Mucosa of descending colon (tissue), 3 donors: ENCODE measurements at places on chromosomes 7 and 10.
A peak's percentile ranks its signal among the peaks of the same experiment; 100 is the strongest.

DNA sequence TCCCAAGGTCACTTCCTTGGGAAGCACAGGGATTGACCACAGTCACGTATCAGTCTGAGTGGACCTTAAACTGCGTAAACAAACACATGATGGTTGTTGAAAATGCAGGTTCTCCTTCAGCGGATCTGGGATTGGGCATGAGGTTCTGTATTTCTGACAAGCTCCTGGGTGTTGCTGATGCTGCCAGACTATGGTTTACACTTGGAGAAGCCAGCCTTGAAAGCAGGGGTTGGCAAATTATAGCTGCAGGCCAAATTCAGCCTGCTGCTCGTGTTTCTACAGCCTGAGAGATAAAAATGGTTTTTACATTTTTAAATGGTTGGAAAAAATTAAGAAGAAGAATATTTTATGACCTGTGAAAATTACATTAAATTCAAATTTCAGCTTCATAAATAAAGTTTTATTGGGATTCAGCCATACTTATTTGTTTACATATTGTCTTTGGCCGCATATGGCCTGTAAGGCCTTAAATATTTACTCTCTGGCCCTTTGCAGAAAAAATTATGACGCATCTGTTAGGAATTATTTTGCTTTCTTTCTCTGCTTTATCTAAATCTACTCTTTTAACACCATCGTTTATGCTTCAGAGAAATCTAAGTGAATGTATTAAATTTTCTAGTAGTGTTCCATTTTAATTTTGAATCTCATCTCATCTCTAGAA lies 109.6 kb downstream of the SH2D4B start:
- DNase-seq, result no peak

GRCh38 chr10:22464966-22465629 lies 119.8 kb downstream of the SPAG6 start:
- DNase-seq, result no peak

GRCh38 chr7:96667026-96667425 lies 42.6 kb downstream of the SEM1 start:
- DNase-seq, result no peak

DNA sequence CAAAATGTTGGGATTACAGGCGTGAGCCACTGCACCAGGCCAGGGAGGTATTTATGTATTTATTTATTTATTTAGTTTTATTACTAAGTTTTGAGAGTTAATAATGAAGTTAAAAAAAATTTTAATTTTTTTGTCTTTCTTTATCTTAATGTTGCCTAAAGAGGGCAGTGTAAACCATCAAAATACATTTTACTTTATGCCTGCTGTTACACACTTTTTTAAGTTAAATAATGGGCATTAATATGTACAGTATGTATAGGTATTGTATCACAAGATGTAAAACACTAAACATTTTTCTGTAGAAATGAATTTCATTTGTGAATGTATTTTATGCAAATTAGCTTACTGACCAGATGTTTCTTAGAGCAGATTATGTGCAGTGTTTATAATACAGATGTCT lies 129.4 kb downstream of the AASS start:
- DNase-seq, result no peak

DNA sequence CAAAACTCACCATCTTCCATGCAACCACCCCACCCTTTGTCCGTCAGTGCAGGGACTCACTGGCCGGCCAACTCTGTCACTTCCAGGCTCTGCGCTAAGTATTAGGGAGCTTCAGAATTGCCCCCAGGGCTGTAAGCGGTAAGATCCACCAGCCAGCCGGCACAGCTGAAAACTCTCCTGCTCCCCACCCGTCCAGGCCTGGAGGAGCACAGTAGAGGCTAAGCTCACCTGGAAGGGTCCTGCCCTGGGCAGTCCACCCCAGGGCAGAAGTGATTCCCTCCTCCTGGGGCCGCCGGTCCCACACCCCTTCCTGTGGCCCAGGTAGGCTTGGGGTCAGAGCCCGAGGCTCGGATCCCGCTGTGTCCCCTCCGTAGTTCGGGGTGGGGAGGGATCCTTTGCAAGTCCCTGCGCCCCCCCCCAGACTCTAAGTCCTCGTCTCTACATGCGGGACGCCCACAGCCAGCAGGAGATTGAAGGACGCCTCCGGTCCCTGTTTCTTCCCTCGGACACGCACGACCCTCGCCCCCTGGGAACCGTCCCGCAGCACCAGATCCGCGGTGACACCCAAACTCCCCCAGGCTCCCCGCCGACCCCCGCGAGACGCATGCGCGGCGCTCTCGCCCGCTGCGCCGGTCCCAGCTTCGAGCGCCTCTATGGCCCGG lies 138.9 kb downstream of the ARHGAP22 start:
- no peak for DNase-seq

GRCh38 chr10:89837165-89838043 lies 136.0 kb downstream of the KIF20B start:
- DNase-seq, result peak; percentile 69

DNA sequence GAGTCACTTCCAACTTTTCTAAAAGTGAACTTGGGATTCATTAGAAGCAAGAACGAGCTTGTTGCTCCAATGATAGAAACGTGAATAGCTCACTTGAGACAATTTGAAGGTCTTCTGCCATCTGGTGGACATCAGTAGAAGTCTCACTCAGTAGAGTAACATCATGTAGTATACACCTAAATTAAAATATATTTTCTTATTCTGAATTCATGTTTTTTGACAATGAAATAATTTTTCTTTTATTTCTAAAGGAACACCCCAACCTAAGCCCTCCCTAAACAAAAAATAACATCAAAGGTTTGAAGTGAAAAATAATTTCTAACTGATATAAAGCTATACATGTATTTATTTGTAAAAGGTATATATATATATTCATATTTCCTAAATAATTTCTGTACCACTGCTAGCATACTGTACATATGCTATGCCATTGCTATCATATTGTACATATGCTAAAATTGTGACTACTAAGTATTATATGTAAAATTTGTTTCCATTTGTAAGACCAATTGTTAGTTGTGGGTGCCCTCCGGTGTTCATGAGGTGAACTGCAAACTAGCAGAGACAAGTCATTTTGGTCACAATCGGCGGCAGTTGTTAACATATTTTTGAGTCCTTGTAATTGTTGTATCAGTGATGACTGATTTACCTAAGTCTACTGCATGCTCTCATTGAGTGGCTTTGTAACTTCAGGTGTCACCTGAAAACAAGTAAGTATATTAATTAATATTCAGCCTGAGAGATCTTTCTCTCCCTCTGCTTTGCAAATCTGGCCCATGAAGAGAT lies 121.9 kb downstream of the PTPRZ1 start:
- peak; percentile 36 for DNase-seq

- no peak for DNase-seq
Measured at GRCh38 chr7:150329331-150330120, 6.2 kb upstream of the ACTR3C start.

DNA sequence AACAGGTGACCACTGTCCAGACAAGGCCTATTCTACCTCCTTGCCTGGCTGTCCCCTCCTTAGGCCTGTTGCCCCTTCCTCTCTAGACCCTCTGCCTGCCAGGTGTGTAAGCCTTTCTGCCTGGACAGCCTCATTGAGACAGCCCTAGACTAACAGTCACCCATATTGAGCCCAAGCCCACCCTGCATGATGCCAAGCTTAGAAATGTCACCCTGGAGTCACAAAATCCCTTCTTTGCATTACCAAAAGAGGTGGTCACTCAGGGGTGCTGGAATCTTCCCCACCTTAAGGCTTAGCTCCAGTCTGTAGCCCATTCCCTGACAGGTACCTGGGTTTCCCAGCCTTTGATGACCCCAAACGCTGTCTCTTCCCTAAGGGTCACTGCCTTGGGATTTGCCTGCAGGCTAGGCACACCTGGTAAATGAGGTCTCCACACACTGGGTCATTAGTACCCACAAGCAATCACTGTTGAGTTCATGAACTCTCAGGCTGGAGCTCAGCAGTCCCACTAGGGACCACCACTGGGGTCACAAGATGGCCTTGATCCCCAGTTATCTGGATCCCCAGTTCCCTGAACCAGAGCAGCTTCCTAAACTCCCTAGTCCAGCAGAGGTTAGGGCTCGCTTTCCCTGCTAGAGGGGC lies 54.9 kb upstream of the CAMK2B start:
- DNase-seq, result no peak

DNA sequence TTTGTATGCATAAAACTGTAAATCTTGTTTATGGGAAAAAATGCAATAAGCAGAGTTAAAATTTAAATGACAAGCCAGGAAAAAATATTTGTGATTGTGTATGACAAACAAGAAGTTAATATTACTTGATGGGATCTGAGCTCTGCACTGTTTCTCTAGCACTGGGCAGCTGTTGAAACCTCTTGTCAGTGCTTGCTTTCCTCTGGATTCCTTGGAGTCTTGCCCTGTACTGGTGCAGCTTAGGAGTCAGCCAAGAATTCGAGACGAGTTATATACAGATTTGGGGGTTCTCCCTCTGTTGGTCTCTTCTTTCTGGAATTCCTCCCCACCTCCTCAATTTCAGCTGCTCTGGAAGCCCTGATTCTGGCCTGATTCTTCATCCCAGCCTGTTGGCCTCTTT lies 24.3 kb upstream of the OPN4 start:
- DNase-seq, result no peak

DNA sequence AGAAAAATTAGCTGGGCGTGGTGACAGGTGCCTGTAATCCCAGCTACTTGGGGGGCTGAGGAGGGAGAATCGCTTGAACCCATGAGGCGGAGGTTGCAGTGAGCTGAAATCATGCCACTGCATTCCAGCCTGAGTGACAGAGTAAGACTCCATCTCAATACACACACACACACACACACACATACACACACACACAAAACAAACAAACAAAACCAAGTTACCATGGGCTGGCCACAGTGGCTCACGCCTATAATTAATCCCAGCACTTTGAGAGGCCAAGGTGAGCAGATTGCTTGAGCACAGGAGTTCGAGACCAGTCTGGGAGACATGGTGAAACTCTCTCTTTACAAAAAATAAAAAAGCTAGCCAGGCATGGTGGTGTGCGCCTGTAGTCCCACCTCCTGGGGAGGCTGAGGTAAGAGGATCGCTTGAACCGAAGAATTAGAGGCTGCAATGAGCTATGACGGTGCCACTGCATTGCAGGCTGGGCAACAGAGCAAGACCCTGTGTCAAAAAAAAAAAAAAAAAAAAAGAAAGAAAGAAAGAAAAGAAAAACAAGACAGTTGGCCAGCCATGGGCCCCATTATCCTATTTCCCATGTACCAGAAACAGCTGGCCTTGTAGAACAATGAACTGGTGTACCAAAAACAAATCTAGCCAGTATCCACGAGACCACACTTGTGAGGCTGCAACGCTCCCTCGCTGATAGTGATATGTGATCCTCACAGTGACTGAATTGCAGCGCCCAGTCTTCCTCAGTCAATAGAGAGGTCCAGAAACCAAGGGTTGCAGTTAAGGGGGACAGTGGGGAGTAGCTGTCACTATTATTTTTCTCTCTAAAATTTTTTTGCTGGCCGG lies 6.6 kb upstream of the AGFG2 start:
- no peak for DNase-seq

DNA sequence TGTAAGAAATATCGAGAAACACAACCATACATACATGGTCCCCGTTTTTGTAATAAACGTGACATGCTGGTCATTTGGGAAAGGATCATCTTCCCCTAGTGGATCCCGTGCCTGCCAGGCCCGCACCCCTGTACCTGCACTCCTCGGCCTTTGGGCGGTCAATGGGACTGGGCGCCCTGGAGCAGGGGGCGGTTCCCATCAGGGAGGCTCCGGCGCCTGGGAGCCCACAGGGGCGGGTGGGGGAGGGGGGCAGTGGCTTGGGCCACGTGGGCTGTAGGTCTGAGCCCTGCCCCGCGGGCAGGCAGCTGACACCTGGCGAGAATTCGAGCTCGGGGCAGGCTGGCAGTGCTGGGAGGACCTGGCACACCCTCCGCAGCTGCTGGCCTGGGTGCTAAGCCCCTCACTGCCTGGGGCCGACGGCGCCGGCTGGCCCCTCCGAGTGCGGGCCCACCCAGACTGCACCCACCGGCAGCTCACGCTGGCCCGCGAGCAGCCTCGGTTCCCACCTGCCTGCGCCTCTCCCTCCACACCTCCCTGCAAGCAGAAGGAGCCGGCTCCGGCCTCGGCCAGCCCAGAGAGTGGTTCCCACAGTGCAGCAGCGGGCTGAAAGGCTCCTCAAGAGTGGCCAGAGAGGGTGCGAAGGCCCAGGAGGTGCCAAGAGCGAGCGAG lies 361.6 kb upstream of the GRM3 start:
- DNase-seq, result no peak

DNA sequence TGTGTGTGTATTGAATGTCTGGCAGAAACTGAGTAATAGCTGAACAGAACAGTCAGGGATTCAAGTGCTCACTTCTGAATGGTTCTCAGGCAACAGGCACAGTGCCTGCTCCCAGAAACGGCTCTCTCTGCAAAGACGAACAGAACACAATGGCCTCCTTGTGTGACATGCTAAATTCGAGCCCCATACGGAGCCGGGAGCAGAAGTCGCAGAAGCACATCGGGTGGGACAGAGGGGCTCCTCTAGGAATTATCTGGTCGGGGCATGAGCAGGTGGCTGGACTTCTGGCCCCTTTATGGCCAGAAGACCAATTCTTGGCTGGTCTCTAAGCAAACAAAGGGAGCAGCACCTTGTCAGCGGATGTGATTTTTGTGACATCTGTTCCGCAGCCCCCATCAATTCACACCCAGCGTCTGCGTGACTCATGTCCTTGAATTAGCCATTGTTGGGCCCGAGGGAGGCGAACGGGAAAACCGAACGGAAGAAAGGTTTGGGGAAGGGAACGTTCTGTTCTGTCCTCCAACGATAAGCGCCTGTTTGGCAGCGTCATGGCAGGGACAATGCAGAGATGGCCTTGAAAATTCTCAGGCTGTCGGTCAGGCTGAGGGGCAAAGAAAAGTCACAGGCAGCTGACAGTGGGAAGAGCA lies 47.3 kb upstream of the NPTX2 start:
- no peak for DNase-seq
